NCI-H510A treated with DMSO at 0.1 percent for 48 hours (cell line): ENCODE measurements at places on chromosomes 1 and 21.
A peak's percentile ranks its signal among the peaks of the same experiment; 100 is the strongest.

DNA sequence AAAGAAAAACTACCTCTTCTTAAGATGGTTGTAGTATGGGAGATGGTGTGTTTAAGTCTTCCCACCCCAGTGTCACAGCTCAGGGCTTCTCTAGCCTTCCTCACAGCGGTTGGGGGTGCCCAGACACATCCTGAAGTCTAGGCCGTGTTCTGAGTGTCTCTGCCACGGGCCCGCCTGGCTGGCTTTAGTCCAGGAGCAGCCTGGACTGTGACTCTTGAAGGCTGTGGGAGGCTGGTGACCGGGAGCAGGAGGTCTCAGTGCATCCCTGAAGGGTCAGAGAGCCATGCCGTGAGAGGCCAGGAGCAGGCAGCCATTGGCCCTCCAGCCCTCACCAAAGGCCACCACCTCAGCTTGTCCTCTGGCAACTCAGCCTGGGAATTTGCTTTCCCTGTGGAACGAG is 4.5 kb downstream of the EPHX1 start:
- no peak for DNase-seq

DNA sequence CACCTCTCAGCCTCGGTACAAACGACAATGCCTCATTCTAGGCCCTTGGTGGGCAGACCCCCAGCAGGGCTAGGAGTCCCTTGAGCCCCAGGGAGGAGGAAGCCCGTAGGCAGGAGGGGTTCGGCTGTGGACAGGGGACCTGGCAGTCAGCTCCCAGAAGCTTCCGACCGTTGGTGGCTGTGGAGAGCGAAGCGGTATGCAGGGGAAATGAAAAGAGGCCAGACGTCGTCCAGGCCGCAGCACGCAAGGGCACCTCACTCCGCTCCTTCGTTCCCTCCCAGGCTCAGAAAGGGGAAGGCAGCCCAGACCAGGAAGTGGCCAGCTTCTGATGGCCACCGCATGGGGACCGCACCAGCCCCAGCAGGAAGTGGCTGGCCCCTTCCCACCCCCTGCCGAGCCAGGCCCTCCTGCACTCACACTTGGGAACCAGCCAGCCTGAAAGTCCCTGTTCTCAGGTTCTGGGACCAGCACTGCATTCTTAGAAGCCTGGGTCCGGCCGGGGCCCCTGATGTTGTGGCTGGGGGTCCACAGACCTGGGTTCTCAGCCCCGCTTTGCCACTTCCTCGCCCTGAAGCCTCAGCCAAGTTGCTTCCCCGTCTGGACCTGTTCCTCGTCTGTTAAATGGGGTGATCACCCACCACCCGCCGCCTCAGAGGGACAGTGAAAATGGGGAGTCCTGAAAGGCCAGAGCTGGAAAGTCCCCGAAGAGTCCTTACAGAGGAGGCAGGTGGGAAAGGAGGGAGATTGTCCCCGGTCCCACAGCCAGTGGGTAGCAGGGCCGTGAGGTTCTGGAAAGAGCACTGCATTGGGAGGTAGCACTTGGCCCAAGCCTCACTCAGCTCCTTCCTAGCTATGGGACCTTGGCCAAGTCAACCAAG is 104.0 kb upstream of the RUNX3 start:
- DNase-seq = no peak

DNA sequence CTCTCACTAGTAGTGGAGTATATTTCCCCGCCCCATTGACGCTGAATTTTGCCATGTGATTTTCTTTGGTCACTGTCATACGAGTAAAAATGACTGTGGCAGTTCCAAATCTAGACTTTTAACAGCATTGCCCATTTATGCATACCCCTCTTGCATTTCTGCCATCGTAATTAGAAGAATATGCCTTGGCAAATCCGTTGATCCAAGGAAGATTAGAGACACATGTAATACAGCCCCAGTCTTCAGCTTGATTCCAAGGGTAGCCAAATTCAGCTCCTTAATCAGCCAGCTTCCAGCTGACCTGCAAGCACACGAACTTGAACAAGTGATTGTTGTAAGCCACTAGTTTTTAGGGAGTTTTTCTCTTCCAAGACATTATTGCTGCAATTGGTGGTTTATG is 290.3 kb upstream of the ADAMTS5 start:
- DNase-seq = no peak

- DNase-seq = no peak
These were observed 102.2 kb upstream of the HAO2 start for GRCh38 chr1:119266386-119266785.

- DNase-seq = peak; percentile 97
These were observed 1.2 kb downstream of the PABPC4 start for GRCh38 chr1:39575191-39576015.

DNA sequence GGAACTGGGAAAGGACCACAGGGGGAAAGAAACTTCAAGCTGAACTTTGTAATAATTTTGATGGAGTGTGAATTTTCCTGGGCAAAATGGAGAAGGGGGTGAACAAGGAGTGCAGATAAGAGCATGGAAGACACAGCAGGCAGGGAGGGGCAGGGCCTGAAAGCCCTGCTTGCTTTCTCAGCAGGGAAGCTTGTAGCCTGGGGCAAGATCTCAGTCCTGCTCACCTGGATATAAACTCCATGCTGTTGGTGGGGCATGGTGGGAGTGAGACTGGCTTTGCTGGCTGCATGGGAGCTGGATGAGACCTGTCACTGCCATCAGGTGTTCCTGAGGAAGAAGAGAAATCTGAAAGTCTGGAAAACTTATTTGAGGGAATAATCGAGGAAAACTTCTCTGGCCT is 58.7 kb upstream of the RC3H1 start:
- no peak for DNase-seq

- DNase-seq = no peak
These were observed 13.3 kb upstream of the GNG12 start for GRCh38 chr1:67846538-67846937.

- DNase-seq = no peak
These were observed 41.0 kb downstream of the RUNX3 start for GRCh38 chr1:24888971-24889676.

GRCh38 chr1:41444785-41445184 is 39.7 kb downstream of the EDN2 start:
- no peak for DNase-seq

GRCh38 chr1:200901350-200901749 is 6.7 kb downstream of the INAVA start:
- DNase-seq = no peak

DNA sequence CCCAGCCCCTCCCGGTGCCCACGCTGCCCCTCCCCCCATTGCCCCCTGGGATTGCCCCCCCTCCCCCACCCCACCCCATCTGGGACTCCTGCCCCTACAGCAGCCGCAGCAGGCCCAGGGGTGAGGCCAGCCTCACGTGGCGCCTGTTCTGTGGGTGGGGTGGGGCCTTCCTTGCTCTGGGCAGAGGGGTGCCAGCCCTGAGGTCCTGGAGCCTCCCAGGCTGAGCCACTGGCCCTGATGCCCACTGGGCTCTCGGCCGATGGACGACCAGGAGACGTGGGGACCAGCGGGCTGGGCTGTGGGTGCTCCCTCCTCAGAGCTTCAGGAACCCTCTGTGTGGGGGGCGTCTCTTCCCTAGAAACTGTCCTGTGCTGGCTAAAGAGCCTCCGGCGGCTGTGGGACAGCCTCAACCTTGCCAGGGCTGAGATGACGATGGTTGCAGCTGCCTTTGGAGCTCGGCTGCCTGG is 5.8 kb upstream of the C1orf159 start:
- DNase-seq = no peak

GRCh38 chr1:228295201-228295600 is 87.4 kb downstream of the OBSCN start:
- no peak for DNase-seq

GRCh38 chr1:100359139-100359538 is 6.8 kb downstream of the CDC14A start:
- DNase-seq = no peak

GRCh38 chr1:236623371-236624166 is 19.3 kb upstream of the HEATR1 start:
- no peak for DNase-seq

DNA sequence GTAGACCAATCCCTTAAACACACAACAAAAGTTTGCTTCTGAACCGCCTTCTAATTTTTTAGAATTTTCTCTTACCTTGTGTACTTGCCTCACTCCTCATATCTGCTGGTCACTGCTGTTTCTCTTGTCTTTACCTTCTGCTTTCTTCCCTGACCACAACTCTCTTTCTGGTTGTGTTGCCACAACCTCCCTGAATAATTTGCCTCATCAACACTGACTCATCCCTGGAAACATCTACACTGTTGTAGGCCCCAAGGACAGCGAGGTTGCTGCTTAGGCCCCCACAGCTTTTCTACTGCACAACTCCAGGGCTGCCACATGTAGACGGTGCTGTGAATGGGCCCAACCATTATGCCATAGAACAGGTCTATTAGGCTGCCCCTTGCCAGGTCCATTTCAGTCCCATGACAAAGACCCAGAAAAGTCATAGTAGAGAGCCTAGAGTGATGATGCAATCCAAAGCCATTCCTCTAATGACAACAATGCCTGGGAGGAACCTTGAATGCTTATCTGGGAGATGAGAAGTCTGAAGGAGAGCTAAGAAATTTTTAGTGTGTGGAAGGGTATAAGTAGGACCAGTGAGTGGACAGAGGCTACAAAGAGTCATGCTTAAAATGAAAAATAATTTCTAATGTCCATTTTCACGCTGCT is 36.6 kb upstream of the LCE5A start:
- DNase-seq = no peak

DNA sequence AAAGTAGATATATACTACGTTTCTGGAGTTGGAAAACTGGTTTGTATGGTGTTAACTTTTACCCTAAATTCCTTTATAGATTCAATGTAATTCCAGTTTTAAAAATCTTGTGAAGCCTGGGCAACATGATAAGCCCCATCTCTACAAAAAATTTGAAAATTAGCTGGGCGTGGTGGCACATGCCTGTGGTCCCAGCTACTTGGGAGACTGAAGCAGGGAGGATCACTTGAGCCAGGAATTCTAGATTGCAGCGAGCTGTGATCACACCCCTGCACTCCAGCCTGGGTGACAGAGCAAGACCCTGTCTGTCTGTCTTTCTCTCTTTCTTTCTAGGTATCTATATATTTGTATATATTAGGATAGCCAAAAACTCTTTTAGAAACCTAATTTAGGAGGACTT is 141.9 kb downstream of the CLEC20A start:
- DNase-seq = no peak

GRCh38 chr1:93106226-93106625 is 27.1 kb downstream of the MTF2 start:
- no peak for DNase-seq

GRCh38 chr1:170727963-170728362 is 64.0 kb downstream of the PRRX1 start:
- DNase-seq = no peak

GRCh38 chr21:40837456-40837855 is 9.5 kb downstream of the DSCAM start:
- no peak for DNase-seq

DNA sequence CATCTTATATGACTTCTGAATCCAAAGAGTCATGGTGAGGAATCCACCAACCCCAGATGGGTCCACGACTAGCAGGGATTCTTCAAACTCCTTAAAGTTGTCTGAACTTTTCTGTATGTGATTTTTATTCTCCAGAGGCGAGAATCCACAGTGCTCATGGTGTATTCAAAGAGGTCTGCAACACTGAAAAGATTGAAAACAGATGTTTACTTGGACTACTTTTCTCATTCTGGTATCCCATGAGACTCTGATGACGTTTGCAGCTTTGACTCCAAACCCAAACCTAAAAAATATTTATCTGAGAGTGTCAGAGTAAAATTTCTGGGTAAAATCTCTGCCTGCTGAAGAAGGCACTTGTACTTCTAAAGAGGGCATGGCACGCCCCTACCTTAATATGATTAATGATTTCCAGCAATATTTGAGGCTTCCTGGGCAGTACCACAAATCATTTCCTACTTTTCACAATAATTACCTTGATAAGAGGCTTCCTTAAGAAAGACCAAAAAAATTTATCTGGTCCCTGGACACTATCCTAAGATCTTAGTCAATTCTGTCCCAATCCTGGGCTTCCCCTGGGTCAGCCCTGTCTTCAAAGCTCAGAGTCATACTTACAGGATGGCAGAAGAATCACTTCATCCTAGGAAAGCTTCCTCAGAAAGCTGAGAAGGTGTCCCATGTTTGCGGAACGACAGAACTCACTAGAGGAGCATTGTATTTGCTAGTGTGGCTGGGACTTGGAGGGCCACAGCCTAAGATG is 76.5 kb upstream of the MAP10 start:
- DNase-seq = no peak

GRCh38 chr1:98179151-98179773 is 258.4 kb upstream of the DPYD start:
- no peak for DNase-seq

DNA sequence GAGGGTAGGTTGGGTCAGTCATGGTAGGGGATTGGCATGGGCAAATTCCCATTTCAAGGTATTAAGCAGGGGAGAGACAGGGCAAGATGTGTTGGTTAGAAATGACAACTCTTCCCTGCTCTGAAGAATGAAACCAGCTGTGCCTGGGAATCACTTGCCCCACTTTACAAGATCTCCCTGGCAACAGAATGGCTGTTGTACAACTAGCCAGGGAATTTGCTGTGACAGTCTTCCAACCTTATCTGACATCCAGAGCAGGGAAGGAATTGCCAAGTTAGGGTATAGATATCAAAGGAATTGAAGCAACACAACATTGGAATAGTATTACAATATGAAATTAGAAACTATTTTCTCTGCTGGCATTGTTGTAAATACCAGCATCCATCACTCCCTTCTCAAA is 154.7 kb downstream of the CACNA1E start:
- DNase-seq = no peak

DNA sequence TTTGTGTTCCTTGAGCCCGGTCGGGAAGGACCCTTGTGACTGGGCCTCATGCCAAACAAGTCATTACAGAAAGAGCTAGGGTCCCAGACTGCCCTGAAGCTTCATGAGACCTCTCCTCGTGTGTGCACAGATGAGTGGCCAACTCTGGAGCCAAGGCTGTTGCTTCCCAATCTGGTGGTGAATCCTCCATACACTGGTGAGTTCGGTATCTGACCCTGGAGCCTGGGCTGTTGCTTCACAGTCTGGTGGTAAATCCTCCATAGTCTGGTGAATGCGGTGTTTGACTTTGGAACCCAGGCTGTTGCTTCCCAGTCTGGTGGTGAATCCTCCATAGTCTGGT is 737.8 kb downstream of the MATN1 start:
- DNase-seq = no peak

DNA sequence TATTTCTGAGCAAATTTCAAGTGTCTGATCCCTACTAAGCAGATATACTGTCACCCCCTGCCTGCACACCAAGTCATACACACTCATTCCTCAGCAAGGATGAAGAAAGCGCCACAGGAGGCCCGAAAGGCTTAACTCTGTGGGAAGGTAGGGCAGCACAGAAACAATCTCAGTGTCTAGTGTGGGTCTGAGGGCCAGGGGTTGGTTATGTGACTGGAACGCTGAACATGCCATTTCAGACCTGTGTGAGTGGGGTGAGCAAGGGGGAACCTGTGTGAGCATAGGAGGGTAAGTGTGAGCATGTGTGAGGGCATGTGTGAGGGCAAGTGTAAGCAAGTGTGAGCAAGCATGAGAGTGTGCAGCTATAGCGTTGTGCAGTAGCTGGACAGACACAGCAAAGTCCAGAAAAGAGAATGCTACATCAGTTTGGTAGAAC is 6.2 kb downstream of the ITPKB start:
- DNase-seq = no peak

- DNase-seq = no peak
These were observed 39.4 kb upstream of the LMX1A start for GRCh38 chr1:165395901-165396300.
